Urothelium cell line (cell line): ENCODE measurements at places on chromosomes 1 and 21.

GRCh38 chr1:5915587-5916571 is 76.3 kb downstream of the NPHP4 start:
- peak; percentile 37 for DNase-seq

DNA sequence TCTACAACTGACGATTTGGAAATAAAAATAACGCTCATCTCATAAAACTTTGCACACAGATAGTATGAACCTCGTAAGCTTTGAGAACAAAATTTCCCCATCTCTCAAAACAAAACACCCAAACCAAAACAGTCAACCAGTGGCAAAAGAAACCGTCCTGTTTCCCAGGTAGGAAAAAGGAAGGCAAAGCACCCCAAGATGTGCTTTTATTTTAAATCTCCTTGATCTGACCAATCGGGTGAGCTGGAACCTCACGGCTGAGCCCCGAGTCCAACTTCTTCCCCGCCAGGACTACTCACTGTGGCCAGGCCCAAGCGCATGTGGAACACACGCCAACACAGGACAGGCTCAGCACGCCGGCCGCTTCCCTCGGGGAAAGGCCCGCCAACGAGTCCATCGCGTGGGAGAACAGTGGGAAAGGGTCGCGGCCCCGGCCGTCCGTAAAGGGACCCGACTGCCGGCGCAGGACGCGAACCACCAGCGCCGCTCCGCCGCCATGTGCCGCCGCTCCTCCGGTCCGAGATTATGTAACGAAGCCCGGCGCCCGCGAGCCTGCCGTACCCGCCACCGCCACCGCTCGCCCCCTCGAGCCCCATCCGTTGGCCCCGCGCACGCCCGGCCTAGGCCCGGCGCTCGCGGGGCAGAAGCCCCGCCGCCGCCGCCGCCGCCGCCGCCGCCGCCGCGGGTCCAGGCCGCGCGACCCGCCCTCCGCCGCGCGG is 759 bp downstream of the AHCTF1 start:
- DNase-seq, result peak; percentile 38

DNA sequence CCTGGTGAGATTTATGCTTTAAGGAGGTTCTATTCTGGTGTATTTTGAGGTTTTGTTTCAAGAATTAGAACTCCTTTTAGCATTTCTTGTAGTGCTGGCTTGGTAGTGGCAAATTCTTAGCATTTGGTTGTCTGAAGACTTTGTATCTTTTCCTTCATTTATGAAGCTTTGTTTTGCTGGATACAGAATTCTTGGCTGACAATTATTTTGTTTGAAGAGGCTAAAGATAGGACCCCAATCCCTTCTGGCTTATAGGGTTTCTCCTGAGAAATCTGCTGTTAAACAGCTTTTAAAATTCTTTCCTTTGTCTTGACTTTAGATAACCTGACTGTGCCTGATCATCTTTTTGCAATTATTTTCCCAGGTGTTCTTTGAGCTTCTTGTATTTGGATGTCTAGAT is 58.6 kb downstream of the GPR137B start:
- no peak for DNase-seq

GRCh38 chr1:4108758-4109627 is 208.9 kb upstream of the C1orf174 start:
- DNase-seq, result no peak

DNA sequence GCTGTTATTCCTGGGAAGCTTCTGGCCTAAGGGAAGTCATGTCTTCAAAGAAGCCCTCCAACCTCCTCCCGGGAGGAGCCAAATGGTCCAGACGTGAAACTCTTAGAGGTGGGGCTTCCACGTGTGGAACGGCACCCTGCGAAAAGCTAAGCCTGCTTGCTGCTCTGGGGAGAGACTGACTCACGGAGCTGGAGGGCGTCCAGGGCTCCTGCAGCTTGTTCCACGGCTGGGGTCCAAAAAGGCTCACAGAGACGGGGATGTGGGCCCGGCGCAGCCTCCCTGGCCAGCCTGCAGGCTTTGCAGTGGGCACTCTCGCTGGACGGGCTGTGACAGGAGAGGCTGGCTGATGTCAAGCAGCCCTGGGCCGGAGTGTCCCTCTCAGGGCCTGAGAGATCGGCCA is 105.1 kb downstream of the COLGALT2 start:
- no peak for DNase-seq

DNA sequence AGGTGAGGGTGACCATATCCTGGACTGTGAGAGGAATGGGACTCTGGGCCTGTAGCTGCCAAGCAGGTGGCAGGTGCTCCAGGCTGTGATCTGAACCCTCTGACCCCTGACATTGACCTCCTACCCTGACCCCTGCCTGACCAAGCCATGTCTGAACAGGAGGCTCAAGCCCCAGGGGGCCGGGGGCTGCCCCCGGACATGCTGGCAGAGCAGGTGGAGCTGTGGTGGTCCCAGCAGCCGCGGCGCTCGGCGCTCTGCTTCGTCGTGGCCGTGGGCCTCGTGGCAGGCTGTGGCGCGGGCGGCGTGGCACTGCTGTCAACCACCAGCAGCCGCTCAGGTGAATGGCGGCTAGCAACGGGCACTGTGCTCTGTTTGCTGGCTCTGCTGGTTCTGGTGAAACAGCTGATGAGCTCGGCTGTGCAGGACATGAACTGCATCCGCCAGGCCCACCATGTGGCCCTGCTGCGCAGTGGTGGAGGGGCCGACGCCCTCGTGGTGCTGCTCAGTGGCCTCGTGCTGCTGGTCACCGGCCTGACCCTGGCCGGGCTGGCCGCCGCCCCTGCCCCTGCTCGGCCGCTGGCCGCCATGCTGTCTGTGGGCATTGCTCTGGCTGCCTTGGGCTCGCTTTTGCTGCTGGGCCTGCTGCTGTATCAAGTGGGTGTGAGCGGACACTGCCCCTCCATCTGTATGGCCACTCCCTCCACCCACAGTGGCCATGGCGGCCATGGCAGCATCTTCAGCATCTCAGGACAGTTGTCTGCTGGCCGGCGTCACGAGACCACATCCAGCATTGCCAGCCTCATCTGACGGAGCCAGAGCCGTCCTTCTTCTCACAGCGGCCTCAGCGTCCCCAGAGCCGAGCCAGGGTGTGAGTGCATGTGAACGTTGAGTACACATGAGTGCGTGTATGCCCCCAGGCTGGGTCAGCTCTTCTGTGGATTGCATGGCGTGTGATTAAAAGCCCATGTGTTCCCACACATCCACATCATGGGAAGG is 3.1 kb downstream of the TMEM125 start:
- no peak for DNase-seq

GRCh38 chr1:173995475-173995874 is 26.7 kb downstream of the RC3H1 start:
- DNase-seq, result no peak

- no peak for DNase-seq
Measured at GRCh38 chr1:243465738-243466137, 209.9 kb downstream of the SDCCAG8 start.

GRCh38 chr1:9384751-9385245 is 92.1 kb downstream of the SPSB1 start:
- peak; percentile 70 for DNase-seq

GRCh38 chr1:71245246-71245645 is 164.4 kb upstream of the ZRANB2 start:
- no peak for DNase-seq

DNA sequence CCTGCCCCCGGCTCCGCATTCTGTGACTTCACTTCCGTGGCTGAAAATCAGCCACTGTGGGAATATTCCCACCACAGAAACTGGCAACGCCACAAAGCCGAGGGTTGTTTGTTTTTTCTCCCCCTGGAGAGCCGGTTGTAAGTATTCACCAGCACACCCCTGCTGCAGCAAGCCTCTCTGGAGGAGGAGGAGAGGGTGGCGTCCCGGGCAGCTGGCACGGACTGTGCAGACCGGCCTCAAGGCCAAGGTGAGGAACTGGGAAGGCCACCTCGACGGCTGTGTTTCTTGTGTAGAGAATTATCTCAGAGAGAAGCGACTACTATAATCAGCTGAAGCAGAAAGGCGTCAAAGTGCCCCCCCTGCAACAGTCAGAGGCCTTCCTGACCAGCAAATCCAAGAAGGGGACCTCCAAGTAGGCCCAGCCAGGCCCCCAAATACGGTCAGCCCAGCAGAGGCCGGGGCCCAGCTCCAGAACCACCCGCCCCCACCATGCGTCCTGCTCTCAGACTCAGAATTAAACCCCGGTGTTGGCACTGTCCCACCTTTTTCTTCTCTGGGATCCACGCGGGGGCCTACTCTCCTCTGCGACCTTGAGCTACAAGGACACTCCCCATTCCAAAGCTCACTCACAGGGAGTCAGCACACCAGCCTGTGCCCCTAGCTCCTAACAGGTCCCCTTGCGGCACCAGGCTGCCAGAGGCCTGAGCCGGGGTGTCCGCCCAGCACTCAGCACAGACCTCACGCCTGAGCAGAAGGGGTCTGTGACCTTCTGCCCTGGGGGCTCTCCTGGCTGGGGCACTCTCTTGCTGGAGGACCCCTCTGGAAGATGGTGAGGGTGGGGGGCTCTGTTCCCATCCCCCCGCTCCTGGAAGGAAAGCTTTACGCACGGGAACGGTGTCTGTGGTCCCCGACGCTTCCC is 1.2 kb upstream of the SMIM1 start:
- no peak for DNase-seq

DNA sequence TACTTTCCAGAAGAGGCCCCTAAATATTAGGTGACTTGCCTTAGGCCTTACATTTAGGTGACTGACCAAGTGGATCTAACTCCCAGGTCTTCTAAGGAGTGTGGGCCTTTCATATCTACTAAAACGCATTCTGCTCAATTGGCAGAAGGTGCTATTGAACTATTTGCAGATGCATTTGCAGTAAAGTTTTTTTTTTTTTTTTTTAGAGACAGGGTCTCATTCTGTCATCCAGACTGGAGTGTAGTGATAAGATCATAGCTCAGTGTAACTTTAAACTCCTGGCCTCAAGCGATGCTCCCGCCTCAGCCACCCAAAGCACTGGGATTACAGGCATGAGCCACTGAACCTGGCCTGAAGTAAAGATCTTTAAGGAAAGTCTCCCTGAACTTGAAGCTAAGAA is 13.0 kb upstream of the ACBD6 start:
- no peak for DNase-seq

DNA sequence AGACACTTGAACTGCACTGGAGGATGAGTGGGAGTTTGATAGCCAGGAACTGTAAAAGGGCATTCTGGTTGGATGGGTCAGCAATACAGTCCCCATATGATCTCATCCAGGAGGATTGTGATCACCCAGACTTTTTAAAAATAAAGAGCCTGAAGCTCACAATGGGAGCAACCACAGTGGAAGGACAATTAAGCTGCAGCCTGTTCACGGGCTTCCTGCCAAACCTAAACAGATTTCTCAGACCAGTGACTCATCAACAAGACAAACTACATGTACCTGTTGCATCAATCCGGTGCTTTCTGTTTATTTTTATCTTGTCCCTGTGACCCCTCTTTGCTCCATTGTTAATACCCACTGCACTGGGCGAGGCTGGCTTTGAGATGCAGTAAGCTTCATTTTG is 52.3 kb downstream of the PAPPA2 start:
- peak; percentile 76 for DNase-seq

GRCh38 chr1:154745286-154745731 is 124.8 kb downstream of the KCNN3 start:
- no peak for DNase-seq

DNA sequence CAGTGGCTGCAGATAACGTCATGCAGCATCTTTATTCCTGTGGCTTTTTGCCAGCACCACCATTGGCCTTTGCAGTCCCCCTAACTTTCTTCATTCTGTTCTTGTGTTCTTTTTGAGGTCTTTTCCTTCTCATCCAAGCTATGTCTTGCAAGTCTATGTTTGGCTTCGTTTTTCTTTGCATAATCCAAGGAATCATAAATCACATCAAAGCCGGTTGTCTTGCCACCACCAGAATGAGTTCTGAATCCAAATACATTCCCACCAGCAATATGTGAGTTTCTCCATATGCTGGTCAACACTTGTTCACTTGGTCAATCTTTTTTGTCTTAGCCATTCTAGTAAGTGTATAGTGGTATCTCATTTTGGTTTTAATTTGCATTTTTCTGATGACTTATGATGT is 70.6 kb upstream of the AK4 start:
- DNase-seq, result no peak

GRCh38 chr1:43858324-43858723 is 75.3 kb upstream of the ARTN start:
- DNase-seq, result peak; percentile 91

GRCh38 chr1:178048426-178048825 is 45.5 kb upstream of the RASAL2 start:
- DNase-seq, result no peak

DNA sequence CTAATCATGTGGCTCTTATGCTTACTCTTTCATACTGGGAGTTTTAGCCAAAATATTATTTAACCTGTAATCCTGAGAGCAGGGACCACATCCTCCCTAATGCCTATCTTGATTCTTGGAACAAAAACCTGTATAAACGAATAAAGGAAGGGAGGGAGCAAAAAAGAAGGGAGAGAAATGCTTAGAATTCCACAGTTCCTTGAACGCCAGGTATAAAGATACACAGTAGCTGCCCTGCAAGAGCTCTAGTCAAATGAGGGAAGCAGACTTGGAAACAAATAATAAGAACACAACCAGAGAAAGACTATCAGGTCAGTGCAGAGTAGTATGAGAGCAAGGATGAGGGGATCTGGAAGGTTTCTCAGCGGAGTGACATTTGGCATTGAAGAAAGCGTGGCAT is 116.3 kb downstream of the SLC30A10 start:
- DNase-seq, result no peak

GRCh38 chr1:157278383-157279137 is 140.4 kb upstream of the ETV3 start:
- DNase-seq, result no peak

DNA sequence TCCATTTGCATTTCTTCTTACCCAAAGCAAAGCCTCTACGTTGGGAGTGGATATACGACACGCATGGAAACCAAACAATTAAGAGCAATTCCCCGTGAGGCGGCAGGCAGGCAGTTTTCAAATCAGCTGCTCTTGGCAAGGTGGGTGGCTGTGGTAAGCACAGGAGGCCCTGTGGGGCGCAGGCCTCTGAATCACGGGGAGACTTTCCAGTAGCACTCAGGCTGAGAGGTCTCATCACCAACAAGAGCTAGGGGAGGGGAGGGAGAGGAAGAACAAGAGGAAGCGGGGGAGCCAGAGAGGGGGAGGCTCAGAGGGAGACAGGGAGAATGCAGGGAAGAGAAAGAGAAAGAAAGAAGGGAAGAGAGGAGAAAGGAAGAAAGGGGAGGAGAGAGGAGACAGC is 56.4 kb downstream of the MT1HL1 start:
- DNase-seq, result no peak

DNA sequence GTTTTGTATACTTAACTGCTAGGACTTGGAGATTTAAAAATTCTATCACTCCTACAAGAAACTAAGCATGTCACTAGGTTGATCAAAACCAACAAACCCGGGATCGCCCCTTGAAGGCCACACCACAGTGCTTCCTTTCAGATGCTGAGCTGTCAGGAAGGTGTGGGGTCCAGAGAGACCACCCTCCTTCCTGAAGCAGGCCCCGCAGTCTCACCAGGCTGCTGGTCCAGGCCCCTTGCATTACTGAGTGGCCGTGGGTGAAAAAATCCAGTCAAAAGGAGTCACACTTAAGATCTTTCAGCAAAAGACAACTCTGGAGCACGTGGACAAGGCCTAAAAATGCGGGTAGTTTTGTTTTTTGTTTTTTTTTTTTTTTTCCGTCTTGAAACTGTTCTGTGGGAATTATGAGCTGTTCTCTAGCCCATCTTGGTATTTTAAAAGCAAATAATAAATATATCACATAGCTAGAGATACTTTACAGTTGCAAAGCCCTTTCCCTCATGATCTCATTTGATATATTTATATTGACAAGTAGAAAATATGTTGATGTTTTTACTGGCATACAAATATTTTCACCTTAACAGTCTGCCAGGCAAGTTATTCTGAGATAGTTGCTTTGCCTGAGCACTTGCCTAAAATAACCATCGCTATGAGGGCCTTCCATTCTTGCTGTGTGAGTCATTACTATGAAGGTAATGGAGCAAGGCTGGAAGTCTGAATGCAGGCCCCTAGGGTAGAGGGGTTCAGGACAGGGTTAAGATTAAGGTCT is 73.1 kb upstream of the EDEM3 start:
- peak; percentile 69 for DNase-seq
